ENCODE measurements at places on chromosomes 5 and 9.
A peak's percentile ranks its signal among the peaks of the same experiment; 100 is the strongest.

DNA sequence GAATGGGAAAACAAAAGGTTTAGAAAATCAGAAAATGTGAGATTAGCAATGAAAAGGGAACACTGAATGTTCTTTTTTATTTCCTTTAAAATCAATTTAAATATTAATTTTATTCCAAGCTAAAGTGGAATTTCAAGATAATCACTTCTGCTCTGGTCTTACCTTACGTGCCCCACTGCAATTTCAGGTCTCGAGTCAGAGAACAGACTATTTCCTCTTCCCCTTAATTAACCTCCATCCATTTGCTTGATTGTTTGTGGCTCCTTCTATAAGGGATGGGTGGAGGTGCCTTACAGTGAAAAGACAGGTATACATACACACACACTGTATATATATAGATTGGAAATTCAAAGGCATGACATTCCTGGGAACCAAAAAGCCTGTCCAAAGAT, 137.1 kb downstream of the SUSD1 start:
- DNase-seq = no peak

DNA sequence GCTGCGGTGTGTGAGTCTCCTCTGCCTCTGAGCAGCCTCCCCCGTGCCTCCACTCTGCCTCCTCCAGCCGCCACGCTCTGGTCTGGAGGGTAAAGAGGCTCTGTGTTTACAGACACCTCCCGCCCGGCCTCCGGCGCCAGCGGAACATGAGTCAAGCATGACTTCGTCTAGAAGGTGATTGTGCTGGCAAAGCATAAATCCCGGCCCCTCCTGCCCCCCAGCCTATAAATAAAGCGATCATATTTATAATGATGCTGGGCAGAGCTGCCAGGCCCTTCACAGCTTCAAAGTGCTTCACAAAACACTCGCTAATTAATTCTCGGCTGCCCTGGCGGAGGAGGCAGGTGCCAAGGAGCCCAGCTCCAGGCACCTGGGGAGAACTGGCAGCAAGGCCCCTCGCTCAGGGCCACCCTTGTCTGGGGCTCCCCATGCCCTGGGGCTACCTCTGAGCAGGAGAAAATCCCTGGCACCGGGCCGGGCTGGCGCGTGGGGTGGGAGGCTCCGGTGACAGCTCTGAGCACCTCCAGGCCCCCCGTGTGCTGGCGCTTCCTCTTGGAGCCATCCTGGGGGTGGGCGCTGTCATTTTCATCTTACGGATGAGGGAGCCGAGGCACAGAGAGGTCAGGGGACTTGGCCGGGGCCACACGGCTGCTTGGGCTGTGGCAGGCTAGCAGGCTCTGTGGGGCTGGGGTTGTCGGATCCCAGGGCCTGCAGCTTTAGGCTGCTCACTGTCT, 87.8 kb downstream of the RXRA start:
- DNase-seq = no peak

DNA sequence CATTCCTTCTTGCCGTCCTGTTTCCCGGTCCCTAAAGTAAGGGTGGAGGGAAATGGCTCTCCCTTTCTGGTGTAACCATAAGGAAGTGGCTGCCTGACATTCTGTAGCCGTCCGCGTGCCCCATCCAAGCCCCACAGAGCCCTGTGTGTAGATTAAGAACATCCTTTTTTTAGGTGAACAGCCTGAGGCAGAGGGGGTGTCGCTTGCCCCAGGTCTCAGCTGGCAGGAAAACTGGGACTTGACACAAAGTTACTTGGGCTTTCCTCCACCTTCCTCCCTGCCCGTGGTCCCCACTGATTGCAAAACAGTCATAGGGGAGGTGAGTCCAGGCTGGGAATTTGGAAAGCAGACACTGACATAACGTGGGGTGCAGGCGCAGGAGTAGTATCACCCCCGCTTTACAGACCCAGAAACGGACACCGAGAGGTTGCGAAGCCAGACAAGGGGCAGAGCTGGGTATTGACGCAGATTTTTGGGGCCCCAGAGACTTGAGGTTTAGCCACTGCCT, 22.8 kb downstream of the C9orf50 start:
- DNase-seq = no peak

DNA sequence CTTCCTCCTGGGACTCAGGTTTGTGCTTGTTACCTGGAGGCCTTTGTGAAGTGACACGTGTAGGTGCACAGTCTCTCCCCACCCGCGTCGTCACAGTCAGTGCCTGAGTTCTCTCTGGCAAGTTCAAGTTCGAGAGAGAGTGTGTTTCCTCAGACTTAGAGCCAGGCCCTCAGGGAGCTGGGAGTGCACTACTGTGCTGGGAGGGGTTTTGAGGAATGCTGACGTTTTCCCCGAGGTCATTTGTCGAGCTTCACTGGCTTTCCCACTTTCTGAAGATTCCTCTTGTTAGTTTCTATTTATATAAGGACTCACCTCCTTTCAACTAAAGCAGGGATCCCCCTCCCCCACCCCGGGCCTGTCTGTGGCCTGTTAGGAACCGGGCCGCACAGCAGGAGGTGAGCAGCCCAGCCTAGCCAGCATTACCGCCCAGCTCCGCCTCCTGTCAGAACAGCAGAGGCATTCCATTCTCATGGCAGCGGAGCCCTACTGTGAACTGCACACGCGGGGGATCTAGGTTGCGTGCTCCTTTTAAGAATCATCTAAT, 209.2 kb downstream of the DIRAS2 start:
- no peak for DNase-seq

DNA sequence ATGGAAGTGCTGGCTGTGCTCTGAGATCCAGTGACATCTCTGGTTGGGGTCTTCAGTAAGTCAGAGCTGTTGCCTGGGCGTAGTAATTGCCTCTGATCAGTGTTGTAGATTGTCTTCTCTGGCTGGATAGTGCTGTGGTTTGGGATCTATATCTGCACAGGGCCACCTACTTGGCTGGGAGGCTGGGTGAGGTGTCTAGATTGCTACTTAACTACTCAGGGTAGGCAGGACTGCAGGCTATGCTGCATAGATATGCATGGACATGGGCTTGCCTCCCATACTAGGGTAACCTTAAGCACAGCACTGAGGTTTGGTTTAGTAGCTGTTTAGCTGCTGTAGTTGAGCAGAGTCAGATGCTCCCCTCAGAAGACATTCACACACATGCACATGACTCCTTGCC, 181.0 kb downstream of the ADGRV1 start:
- DNase-seq = no peak

GRCh38 chr9:133456409-133456808, 3.4 kb upstream of the CACFD1 start:
- DNase-seq = no peak

DNA sequence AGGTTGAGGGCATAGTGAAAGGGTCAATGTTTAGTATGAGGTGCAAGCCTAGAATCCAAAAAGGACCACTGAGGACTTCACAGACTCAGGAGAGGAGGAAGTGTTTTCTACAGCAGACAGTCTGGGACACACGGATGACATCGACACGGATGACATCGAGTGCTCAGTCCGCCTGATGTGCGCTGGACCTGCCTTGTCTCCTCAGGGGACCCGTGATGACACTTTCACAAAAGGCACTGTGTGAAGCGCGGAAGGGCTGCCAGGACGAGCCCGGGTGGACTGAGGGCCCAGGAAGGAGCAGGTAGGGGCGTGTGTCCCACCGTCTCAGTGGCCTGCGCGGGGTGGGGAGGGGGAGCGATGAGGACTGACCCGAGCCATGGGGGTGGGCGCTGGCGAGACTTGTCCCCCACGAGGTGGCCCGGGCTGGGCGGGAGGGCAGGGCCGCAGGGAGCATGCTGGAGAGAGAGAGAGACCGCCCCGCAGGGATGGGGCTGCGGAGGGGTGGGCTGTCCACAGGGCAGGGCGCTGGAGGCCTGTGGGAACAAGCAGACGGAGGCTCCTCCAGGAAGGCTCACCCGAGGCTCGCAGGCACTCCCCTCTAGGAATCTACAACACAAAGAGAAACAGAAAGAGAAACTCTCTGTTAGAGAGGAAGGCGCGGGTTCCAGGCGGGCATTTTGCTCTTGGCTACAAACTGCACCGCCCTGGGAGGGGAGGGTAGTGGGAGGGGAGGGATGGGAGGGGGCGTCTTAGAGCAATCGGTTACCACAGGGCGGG, 54.9 kb downstream of the USP20 start:
- peak; percentile 76 for DNase-seq

DNA sequence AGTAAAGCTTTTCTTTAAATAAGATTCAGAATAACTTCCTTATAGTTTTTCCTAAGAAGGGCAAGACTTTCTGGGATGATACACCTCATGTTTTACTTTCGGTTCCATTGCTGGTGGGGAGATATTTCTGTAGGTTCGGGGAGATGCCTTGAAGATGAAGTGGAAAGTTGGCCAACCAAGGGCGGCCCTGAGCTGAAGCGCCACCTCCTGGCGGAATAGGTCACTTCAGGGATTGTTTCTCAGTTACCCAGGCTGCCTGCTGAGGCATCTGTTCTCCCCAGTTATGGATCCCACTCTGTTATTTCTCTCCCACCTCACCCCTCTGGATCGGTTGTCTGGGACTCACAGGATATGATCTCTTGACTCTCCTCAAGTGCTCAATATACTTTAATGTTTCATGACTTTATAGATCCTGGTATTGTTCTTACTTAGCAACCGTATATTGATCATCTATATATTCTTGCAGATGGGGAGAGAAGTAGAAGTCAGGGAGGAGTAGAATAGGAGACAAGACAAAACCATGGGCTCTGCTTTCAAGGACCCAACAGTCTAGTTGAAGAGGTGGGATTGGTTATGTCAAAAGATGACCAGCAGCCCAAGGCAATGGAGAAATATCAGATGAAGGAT, 23.4 kb downstream of the MEGF10 start:
- DNase-seq = peak; percentile 44

- peak; percentile 76 for DNase-seq
These were observed 55.2 kb upstream of the NEK6 start for GRCh38 chr9:124202447-124202971.

DNA sequence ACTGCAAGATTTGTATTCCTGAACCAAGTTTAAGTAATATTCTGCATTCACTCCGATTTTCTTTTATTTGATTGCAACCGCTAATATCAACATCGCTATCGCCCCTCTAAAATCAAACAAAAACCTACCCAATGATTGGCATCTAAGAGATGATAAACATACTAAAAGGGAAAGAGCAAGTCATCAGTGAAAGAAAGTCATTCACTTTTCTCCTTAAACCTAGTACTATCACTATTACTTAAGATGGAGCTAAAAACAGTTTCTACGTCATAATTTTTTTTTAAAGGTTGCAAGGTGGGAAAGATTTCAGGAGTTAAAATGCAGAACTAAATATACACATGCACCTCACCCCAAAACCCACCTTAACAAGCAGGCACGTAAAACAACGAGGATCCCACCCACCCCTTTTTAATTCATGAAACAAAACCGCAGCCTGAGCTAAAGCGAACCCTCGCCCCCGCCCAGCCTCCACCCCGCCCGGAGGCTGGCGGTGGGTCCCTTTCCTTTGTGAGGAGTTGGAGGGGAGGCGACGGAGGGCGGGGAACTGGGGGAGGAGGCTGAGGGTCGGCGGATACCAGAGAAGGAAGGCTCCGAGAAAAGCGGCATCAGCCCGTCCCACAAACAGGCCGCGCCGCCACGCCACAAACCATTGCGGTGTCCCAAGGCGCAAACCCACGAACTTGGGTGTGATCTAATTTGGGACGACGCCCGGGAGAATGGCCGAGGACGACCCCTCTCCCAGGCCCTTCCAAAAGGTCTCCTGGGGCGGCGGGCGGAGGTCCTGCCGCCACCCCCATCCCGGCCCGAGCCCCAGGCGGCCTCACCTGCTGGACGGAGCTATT, 861 bp downstream of the UBQLN1 start:
- peak; percentile 66 for DNase-seq

DNA sequence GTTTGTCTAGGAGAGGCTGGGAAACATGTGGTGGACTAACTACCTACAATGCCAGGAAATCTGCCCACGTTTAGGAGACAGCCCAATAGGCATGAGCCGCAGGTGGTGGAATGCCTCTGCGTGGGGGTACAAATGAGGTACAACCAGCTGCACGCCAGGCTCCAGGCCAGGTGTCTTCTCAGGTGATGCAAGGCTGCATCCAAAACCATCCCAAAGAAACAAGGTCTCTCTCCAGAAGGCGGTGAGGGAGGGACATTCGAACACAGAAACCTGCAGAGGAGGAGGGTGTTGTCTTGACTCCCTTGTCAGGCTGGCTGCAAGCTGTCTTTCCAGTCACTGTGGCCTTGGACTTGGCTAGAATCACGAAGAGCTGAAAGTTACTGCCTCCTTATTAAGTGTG, 11.6 kb downstream of the ANKH start:
- no peak for DNase-seq

DNA sequence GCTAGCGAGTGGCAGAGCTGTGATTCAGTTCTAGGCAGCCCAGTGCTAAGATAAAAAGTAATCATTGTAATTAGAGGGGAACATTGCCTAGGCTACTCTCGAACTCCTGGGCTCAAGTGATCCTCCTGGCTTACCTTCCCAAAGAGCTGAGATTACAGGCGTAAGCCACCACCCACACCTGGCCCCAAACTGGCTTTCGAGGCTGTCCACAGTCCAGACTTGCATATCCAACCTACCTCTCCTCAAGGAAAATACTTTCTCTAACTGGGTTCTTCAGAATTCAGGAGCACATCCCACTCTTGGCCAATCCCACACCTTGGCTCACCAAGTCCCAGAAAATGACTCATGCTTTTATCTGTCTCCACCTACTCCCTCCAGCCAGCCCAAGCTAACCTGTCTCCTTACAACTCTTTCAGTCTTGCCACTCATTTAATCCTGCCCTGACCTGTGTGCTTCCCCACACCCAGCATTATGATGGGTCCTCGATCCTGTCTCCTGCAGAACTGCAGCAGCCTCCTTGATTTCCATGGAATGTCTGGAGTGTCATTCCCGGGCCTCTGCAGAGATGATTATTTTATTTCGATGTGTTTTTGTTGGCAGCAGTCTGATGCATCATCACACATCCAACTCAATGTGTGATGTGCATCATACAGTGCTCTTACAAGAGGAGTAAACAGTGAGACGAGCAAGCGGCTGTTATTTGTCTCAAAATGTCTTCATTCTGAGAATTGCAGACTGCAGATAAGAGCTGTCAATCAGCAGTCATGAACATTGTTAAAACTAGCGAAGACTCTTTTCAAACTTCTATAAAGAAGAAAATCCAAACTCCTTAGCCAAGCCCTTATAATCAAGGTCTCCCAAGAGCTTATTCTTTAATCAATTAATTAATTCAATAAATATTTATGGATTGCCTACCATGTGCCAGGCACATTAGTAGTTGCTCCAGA, 167.3 kb downstream of the SEC61B start:
- DNase-seq = no peak

- no peak for DNase-seq
These were observed 234.8 kb downstream of the GLIS3 start for GRCh38 chr9:4065054-4065453.

DNA sequence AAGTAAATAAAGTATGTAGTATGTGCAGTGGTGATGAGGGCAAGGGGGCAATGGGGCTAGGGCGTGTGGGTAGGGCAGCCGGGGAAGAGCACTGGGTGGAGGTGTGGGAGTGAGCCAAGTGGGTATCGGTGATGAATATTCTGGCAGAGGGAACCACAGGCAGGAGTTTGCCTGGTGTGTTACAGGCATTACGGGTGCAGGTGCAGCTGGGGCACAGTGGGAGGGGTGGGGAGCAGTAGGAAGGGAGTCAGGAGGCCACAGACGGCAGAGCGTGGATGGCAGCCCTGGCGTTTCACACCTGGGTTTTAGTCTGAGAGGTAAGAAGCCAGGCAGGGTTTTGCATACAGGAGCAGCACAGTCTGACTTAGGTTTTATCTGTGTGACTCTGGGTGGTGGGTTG, 35.4 kb downstream of the SFXN1 start:
- no peak for DNase-seq
